ENCODE measurements at places on chromosomes 1 and 21.

DNA sequence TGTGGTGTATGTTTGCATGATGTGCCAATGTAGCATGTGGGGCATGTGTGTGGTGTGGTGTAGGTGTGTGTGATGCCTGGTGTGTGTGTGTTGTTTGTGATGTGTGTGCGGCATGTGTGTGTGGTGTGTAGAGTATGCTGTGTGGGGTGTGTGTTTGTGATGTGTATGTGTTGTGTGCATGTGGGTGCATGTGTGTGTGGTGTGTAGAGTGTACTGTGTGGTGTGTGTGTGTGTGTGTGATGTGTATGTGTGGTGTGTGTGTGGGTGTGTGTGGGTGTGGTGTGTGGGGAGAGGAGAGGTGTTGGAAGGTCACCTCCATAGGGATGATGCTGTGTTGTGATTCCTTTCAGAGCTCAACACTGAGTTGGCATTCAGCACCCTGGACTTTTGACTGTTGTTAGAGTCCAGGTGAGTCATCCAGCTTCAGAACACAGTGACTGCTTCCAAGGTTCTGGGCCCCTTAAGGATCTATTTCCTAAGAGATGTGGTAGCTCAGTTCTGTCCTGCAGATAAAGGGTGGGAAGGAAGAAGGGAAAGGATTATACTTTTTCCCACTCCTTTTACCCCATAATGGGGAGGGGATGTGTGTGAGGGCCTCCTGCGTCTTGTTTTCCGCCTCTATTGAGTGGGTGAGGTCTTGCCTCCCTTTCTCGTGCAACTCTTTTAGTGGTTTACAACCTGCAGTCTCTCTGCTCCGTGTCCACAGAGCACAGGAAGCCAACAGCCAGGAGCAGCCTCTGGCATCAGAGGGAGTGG is 47.6 kb downstream of the RHOU start:
- DNase-seq = peak; percentile 74

GRCh38 chr21:32276671-32277070 is 2.2 kb downstream of the MIS18A start:
- no peak for DNase-seq

GRCh38 chr1:109864930-109865612 is 45.6 kb upstream of the CSF1 start:
- peak; percentile 75 for DNase-seq

GRCh38 chr1:97245026-97245425 is 523.4 kb downstream of the PTBP2 start:
- DNase-seq = no peak

DNA sequence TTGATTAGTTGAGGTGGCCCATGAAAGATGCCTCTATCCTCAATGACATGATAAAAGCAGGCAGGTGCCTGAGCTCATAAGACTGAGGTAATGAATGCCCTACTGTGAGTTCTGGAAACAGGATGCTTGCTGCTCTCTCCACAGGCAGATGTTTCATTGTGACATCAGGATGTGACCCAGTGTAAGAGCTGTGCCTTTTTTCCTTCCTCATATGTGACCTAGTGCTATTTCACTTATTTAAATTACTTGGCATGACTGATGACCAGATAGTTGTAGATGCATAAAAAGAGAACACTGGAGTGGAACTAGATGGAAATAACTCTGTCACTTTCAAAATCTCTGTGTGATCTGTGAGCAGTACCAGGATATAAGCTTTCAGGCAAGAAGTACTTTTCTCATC is 31.9 kb downstream of the KIF14 start:
- DNase-seq = no peak

DNA sequence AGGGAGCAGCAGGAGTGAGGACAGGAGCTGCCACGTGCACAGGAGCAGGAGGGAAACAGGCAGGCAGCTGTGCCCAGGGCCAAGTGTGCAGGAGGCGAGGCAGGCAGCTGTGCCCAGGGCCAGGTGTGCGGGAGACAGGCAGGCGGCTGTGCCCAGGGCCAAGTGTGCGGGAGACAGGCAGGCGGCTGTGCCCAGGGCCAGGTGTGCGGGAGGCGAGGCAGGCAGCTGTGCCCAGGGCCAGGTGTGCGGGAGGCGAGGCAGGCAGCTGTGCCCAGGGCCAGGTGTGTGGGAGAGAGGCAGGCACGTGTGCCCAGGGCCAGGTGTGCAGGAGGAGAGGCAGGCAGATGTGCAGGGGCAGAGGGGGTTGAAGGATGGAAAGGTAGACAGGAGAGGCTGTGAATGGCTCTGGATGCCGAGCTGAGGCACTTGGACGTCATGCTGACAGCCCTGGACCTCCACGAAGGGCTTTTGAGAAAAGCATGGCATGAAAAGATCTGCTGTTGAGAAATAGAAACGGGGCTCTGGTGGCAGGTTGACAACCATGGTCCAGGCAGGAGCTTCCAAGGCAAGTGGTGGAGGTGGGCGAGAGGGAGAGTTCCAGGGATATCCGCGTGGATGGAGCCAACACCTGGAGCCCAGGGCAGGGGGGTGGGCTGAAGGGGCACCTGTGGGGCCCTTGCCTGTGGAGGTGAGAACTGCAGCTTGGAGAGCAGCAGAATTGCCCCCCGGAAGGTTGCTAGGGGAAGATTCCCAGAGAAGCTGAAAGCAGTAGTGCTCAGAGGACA is 19.1 kb upstream of the NPHP4 start:
- no peak for DNase-seq

GRCh38 chr21:46061063-46061462 is 36.8 kb upstream of the COL6A2 start:
- no peak for DNase-seq

DNA sequence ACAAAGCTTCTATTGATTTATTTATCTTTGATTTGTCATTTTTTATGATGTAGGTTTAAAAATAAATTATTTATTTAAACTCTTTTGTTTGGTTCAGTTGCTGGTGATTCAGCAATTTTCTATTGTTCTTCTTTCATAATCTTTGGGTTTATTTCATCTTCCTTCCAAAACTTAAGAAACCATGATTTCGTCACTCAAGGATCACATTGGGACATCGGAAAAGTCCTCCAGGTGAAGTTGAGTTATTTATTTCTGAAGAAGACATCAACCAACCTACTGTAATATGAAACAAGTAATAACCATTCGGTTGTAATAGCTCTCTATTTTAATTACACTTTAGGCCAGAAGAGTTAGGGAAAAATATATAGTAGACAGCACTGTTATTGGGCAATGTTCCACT is 23.0 kb upstream of the WLS start:
- DNase-seq = no peak

DNA sequence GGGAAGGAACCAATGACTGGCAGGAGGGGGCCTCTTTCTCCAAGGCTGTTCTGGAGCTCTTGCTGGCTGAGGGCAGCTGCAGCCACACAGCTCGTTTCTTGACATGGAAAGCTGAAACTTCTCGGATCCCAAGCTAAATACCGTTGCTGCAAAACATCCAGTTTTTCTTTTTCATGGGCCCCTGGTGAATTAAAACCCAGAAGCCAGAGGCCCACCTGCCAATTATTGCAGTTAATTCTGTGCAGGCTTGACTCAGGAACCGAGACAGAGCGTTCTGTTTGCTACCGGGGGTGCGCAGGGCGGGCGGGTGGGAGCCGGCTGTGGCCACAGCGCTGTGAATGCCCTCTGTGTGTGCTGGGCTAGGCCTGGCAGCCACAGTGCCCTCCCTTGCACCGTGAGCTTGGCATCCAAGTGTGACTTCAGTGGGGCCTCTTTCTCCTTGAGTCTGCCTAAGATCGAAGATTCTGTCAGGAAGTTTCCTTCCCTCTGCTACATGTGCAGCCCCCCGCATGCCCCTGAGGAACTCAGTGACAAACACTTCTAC is 19.9 kb upstream of the KCNE2 start:
- DNase-seq = no peak

DNA sequence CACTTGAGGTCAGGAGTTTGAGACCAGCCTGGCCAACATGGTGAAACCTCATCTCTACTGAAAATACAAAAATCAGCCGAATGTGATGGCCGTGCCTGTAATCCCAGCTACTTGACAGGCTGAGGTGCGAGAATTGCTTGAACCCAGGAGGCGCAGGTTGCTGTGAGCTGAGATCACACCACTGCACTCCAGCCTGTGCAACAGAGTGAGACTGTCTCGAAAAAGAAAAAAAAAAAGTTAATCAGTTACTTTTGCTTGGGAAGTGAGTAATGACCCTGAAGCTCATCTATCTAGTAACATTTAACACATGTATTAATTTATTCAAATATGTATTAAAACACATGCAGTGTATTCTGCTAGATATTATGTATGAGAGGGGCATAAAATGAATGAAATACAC is 49.4 kb downstream of the ZNF326 start:
- no peak for DNase-seq

- DNase-seq = peak; percentile 91
These were observed 98.4 kb downstream of the DIRAS3 start for GRCh38 chr1:67952071-67952470.

DNA sequence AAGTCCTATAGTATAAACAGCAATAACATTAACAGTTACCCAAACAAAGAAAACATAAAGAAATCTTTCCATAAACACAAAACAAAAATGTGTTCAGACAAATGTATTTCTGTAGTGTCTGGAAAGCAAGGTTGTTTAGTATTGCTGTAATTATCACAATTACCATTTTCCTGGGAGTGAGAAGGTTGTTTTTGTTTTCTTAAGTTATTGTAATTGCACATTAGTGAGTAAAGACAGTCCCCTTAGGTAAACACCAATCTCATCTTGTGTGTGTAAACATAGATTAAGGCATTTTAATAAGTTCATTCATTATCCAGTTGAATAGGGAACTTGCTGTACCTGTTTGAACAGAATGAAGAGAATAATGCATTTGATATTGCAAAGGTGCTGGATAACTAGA is 356.9 kb upstream of the ADGRL4 start:
- DNase-seq = no peak

DNA sequence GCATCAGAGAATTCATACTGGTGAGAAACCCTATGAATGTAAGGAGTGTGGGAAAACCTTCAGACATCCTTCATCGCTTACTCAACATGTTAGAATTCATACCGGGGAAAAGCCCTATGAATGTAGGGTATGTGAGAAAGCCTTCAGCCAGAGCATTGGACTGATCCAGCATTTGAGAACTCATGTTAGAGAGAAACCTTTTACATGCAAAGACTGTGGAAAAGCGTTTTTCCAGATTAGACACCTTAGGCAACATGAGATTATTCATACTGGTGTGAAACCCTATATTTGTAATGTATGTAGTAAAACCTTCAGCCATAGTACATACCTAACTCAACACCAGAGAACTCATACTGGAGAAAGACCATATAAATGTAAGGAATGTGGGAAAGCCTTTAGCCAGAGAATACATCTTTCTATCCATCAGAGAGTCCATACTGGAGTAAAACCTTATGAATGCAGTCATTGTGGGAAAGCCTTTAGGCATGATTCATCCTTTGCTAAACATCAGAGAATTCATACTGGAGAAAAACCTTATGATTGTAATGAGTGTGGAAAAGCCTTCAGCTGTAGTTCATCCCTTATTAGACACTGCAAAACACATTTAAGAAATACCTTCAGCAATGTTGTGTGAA is 12.8 kb downstream of the ZFP69B start:
- DNase-seq = peak; percentile 23

DNA sequence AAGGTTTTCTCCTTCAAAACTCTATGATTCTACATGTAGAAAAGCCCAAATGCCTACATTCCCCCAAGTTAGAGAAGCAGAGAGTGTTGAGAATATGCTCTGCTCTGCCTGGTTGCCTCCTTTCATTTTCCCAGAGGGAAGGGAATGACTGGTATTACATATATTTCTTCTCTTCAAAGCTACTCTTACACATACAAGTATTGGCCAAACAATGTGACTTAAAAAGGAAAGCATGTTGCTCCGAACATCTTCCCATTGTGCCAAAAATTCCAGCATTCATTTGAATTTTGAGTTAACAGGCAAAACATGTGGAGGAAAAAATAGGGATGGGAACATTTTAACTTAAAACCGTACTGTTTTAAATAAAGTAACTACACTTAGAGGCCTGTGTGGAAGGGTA is 125.2 kb downstream of the COQ8A start:
- no peak for DNase-seq

- DNase-seq = no peak
These were observed 6.9 kb upstream of the EFNA3 start for GRCh38 chr1:155071701-155072100.

- DNase-seq = no peak
These were observed 23.8 kb downstream of the ATP8B2 start for GRCh38 chr1:154349121-154349520.

DNA sequence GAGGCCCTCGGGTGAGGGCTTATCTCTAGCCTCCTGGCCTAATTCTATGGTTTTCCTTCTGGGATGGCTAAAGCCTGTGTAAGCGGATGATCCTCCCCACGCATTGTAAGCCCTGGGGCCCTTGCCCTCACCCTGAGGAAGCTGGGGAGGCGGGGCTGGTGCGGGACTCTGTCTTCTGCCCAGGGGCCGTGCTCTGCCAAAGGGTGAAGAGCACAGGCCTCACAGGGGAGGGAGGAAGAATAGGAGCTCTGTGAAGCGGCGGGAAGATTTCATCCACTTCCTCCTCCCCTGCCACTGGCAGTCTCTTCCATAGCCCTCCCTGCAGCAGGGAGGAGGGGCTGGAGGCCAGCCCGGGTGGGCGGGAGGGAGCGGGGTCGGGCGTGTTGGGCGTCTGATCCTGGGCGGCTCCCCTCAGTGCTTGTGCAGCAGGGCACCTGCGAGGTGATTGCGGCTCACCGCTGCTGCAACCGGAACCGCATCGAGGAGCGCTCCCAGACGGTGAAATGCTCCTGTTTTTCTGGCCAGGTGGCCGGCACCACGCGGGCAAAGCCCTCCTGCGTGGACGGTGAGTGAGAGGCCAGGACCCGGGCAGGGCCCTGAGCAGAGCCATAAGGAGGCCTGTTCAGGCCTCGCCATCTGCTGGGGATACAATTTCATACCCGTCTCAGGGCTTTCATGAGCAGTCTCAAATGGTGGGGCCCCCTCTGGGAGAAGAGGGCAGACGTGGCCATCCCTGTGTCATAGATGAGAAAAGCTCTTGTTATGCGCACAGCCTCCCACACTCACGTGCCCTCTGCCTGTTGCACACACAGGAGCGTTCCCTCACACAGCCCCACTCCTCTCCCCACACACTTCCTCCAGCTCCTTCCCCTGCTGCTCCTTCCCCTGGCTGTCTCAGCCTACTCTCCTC is 7.7 kb upstream of the PPM1J start:
- peak; percentile 51 for DNase-seq

DNA sequence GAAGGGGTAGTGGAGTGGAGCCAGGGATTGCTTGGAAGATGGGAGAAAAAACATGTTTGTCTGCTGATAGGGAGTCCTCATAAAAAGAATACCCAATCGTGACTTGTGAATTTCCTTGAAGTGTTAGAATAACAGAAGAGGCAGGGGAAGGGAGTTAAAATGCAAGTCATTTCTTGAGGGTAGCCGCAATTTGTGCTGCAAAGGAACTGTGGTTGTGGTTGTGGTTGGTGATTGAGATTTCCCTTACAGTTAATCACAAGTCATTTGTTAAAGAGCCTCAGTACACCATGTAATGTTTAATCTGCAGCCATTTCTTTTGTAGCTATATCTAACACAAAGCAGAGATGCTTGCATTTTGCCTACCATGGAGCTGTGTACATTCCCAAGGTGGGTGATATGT is 38.5 kb upstream of the EGLN1 start:
- DNase-seq = peak; percentile 6

DNA sequence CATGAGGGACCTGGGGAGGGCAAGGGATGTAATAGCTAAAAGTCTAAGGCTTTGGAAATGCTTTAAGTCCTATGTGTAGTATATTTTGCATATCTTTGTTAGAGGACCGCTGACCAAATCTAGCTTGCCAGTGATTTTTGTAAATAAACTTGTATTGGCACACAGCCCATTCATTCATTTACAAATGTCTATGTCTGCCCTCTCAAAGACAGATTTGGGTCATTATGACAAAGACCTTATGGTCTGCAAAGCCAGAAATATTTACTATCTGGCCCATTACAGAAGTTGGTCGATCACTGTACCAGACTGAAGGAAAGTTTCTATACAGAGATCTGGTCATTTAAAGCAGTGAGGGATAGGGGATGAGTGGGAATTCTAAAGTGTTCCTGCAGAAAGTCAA is 120.1 kb upstream of the RAVER2 start:
- no peak for DNase-seq
